ENCODE measurements at places on chromosomes 2 and 18.
A peak's percentile ranks its signal among the peaks of the same experiment; 100 is the strongest.

- no peak for DNase-seq
These were observed 33.7 kb upstream of the ZNF516 start for GRCh38 chr18:76528477-76529432.

- DNase-seq: no peak
These were observed 127.2 kb downstream of the OSBPL1A start for GRCh38 chr18:24270358-24270936.

DNA sequence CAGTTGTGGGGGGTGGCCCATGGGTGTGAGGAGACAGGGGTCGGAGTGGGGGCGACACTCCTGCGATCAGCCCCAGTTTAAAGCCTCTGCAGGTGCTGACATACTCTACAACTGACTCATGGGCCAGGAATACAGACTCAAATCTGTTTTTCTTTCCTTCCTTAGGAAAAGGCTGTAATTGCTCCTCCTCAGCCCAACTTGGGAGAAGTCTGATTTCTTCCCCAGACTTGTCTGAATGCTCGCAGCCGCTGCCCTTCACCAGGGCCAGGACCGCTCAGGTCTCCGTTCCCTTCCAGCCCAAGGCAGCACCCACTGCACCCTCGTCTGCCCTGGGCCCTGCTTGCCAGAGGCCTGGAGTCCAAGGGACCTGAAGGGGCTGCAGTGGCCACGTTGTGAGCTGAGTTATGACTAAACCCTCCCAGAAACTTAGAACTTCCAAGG is 41.3 kb downstream of the RHOB start:
- DNase-seq: no peak

- DNase-seq: peak; percentile 82
These were observed 28.5 kb upstream of the MCFD2 start for GRCh38 chr2:46943881-46944798.

DNA sequence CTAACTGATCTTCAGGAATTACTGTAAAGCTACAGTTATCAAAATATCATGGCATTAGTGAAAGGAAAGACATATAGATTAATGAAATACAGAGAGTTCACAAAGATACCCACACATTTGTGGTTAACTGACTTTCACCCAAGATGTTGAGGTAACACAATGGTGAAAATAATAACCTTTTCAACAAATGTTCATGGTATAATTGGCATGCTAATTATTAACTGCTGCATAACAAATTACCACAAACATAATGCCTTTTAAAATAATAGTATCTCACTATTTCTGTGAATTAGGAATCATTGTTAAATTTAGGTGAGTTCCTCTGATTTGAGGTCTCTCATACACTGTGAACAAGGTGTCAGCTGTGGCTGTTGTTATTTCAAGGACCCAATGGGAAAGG is 1493.1 kb upstream of the ACVR2A start:
- no peak for DNase-seq

DNA sequence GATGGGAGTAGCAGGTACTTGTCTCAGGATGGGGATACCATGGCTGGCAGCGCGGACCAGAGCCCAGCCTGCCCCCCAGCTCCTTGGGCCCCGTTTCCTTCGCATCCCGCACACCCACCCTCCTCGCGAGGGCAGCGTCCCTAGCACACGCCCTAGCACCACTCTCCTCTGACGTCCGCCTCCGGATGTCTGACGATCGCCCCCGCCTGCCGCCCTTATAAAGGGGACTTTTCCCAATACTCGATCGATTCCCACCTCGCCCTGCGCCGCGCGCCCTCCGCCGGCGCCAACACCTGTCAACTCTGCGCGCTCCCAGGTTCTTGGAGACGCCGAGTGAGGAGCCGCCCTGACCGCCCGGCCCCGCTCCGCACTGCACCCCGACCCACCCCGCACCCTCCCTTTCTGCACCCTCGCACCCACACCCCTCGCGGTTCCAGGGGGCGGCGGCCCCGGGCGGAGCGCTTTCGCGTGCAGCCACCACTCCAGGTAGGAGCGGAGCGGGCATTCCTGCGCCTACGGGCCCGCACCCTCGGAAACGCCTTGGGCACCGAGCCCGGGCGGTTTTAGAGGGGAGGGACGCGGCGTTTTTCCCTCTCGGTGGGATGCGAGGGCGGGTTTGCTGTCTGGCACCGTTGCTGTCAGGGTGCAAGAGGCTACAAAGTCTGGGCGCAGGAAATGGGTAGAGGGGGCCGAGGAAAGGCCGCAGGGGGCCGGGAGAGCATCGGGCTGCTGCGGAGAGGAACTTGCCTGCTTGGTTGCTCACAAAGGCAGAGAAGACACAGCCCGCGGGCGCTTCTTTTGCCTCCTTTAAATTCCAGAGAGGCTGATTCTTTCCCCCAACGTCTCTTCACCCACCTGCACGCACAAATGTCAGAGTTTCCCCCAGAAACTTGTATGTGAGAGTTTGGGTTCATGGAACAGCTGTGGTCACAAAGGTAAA is at the start of gene SLC5A7:
SLC5A7 (plus strand) TSS at position 247 of the 940 bp plus-strand sequence. CDS start 1,632 bp downstream, outside the sequence.
- DNase-seq: no peak

DNA sequence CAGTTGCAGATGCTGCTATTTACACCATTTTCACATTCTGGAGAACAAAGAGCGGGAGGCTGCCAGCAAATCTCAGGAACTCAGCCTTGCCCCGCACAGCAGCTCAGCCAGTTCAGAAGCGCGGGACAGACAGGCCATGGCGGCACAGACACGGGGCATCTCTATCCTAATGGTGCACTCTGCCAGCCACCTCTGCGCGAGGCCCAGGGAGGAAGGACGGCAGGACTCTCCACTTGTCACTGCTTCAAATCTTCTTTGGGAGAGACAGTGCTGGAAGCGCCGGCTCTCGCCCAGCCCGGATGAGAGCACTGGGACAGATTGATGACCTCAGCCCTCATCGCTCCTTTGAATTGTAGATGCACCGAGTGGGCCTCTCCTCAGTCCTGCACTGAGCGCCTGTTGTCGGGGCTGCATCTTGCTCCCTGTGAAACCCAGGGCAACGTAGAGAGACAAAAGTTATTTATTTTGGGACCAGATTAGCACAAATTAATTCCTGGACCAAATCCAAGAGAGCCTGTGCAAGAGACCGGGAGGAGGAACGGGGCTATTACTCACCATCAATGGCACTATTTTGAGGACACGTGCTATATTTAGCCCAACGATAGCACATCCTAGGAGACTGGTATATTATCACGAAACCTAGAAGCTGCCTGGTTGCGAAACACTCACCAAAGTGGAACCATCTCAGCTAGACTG is 211.4 kb upstream of the SMIM21 start:
- no peak for DNase-seq

GRCh38 chr2:64405581-64406406 is 48.2 kb upstream of the LGALSL start:
- DNase-seq: no peak

GRCh38 chr18:36017232-36017631 is 44.8 kb downstream of the RMP24 start:
- DNase-seq: no peak

- DNase-seq: no peak
These were observed 31.1 kb downstream of the HK2 start for GRCh38 chr2:74864728-74865722.

DNA sequence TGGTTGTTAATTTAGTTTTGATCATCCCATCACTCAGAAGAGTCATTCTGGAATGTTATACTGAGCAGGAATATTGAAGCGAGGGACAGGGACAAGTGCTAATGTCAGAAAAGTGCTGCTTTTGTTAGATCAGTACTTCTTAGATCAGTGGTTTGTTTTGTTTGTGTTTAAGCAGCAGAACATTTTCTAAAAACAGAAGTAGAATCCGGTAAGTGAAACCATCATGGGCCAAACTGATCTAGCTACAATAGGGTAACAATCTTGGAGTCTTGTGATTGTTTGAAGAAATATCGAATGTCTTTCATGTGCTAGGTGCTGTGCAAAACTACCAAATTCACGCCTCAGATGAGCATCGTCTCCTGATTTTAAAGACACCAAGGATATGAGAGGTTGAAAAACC is 45.1 kb upstream of the SEC11C start:
- no peak for DNase-seq

GRCh38 chr2:121583555-121583954 is 52.9 kb downstream of the RNU4ATAC start:
- DNase-seq: no peak

- DNase-seq: no peak
These were observed 54.7 kb downstream of the RTN4 start for GRCh38 chr2:54995553-54995952.

DNA sequence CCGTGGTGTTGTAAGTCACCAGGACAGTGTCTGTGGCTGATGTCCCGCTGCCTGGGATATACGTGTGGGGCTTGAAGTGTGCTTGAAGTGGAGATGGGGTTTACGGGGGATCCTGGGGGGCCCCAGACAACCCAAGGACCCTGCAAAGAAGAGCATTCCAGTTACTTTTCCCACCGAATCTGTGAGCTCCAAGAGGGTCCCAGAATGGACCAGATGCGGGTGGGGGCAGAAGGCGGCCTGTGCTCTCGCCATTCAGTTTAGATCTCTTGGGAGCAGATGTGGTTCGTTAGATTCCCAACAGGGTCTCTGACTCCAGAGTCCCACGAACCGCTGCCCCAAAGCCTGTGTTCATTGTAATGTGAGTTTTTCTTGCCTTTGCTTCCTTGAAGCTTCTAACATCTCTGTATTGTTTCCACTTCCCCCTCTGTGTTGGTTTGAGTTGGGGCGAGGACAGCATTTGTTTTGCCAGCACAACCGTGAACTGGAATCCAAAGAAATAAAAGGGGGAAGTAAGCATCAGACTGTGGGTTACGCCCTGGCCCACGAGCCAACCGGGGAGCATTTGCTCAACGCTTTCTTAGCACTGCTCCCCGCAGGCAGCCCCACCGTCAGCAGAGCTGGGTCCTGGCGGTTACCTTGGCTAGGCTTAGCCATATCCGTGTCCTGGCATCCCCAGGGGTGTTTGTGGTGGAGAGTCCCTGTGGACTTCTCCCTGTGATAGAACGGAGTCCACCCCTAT is 92.1 kb downstream of the SH3BP4 start:
- no peak for DNase-seq

- no peak for DNase-seq
These were observed 399.3 kb downstream of the LRATD1 start for GRCh38 chr2:15031745-15032240.

DNA sequence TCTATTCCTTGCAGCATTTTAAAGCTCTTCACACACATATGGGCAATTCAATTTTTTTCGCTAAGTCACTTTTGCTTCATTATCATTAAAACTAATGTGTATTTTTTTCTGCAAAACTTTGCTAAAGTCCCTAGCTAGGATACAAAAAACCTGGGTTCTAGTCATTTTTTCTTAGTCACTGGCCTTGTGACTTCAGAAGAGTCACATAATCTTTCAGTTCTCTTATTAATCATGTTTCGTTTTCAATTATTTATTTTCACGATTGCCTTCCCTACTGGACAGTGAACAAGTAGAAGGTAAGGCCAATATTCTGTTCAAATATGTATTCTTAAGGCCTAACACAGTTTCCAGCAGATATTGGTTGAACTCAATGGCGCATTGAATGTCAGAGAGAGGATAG is 60.9 kb upstream of the CYRIA start:
- no peak for DNase-seq

GRCh38 chr2:68317971-68318913 is 1.5 kb downstream of the CNRIP1 start:
- DNase-seq: no peak

- no peak for DNase-seq
These were observed 328.9 kb upstream of the ID2 start for GRCh38 chr2:8352989-8353388.

- no peak for DNase-seq
These were observed 105.3 kb upstream of the UGP2 start for GRCh38 chr2:63736354-63736753.

DNA sequence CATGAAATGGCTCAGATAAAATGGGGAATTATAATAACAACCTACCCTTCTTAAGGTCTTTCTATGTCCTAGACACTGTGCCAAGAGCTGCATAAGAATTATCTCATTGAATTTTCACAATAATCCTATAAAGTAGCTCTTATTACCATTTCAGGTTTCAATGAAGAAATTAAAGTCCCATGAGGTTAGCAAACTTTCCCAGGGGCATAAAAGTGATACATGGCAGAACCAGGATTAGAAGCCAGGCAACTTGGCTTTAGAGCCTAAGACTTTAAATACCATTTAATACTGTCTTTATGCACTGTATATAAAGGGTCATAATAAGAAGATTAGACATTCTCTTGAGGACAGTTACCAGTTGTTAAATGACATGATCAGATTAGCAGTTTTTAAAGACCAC is 130.1 kb downstream of the GCA start:
- DNase-seq: no peak

DNA sequence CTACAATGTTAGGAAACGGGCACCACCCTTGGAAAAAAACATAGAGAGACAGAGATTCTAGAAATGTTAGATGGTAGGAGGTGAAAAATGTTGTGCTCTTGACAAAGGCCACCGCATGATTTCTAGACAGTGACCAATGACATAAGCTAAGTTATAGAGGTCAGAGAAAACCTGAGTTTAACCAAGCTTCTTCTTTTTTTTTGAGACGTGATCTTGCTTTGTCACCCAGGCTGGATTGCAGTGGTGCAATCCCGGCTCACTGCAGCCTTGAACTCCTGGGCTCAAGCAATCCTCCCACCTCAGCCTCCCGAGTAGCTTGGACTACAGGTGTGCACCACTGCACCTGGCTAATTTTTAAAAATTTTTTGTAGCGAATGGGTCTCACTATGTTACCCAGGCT is 13.0 kb downstream of the FER1L5 start:
- no peak for DNase-seq

DNA sequence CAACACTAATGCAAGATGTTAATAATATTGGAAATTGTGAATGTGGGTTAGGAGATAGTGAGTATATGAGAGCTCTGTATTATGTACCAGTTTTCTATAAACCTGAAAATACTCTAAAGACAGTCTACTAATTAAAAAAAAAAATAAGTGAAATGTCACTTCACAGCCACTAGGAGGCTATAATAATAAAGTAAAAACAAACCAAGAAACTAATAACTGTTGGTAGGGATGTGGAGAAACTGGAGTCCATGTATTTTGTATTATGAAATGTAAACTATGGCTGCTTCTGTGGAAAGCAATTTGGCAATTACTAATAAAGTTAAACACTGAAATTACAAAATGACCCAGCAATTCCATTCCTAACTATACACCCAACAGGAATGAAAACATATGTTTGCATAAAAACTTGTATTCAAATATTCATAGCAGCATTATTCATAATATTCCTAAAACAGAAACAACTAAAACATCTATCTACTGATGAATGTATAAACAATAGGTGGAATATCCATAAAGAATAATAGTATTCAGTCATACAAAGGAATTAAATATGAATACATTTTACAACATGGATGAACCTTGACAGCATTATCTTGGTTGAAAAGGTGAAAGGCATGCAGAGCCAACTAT is 36.2 kb downstream of the CCDC178 start:
- no peak for DNase-seq

Data from central memory CD4-positive, alpha-beta T cell (primary cell).